Activated CD8-positive, alpha-beta T cell treated with anti-CD3 and anti-CD28 coated beads for 36 hours (primary cell): ENCODE measurements at places on chromosomes 7 and 10. TPM values are rescaled to one million over a fixed set of nuclear protein-coding genes. Genes with fewer than 3 reads are reported as not detected.

The MAT1A gene
- not detected for total RNA-seq

The MALRD1 gene
- total RNA-seq, result 0.29 TPM

The HK1 gene
- 325 TPM for total RNA-seq

The EEF1AKMT2 gene
- 25.7 TPM for total RNA-seq

The TMEM236 gene
- 0.11 TPM for total RNA-seq
